ENCODE measurements at places on chromosomes 7 and 10. TPM values are rescaled to one million over a fixed set of nuclear protein-coding genes. Genes with fewer than 3 reads are reported as not detected.

- no peak for DNase-seq
- no peaks in the 10 kb centered on the region for H3K4me1 ChIP-seq
- no peak overlapping the region for H3K27ac ChIP-seq
Observed at GRCh38 chr10:98373260-98374040, 41.5 kb downstream of the PYROXD2 start.

- no peaks in the 10 kb centered on the region for H3K27me3 ChIP-seq
- H3K27ac ChIP-seq, result no peak overlapping the region
- DNase-seq, result no peak
- H3K4me3 ChIP-seq, result no peak overlapping the region
Observed at GRCh38 chr10:119815671-119816070, 57.0 kb downstream of the MCMBP start.

DNA sequence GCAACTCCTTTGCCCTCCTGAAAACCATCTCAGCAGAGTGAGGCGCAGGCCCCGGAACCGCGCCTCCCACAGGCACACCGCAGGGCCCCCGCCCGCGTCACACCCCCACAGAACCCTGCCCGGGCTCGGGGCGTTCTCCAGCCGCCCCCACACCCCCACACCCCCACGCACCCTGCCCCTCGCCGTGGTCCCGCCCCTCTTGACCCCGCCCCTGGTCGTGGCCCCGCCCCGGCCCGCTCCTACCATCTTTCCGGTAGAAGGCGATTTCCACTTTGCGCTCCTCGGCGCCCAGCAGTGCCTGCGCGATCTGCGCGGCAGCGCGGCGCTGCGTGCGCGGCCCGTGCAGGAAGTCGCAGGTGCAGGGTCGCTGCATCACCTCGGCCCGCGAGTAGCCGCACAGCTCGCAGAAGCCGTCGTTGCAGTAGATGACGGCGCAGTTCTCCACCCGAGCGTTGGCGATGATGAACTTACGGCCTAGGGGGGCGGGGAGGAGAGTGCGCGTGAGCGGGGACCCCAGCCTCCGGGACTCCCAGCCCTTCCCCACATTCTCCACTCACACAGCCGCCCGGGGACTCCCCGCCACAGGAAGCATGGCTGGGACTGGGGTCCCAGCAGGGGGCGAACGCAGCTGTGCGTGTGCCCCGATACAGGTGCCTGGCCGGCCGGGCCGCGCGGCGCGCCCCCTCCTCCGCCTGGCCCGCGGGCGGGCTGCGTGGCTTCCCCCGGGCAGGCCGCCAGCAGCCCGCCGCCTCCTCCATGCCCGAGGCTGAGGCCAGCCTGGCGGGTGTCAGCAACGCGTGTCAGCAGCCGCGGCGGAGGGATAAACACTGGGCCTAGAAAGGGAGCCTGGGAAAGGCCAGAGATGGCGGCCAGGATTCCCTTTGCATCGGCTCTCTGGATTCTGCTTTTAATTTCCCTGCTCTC is 3.4 kb downstream of the KCNH2 start:
- H3K36me3 ChIP-seq, result no peaks in the 10 kb centered on the region
- H3K27me3 ChIP-seq, result peaks cover 70% of the 10 kb centered on the region
- H3K4me3 ChIP-seq, result peak overlapping the region; percentile 38
- H3K4me1 ChIP-seq, result peaks cover 69% of the 10 kb centered on the region
- peak overlapping the region; percentile 83 for H3K27ac ChIP-seq

GRCh38 chr10:112000466-112000865 is 183.1 kb downstream of the GPAM start:
- H3K27ac ChIP-seq, result no peak overlapping the region
- no peak for DNase-seq
- H3K4me3 ChIP-seq, result no peak overlapping the region

DNA sequence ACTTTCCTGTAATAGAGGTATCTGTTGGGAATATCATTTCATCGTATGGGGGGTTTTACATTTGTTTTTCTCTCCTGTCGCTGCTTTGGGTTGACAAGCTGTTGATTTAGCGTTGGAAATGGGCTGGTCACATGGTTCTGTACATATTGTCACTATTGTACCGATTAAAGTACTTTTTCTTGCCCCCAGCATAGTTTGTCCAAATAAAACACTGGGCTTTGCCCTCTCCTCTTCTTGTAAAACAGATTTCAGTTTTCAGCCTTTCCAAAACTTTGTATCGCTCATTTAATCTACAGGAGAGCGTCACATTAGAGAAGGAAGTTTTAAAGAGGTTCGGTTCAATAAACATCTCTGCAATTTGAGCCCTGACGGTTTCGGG is 4.0 kb downstream of the BMI1 start:
- DNase-seq, result no peak
- H3K4me3 ChIP-seq, result peak overlapping the region; percentile 65
- no peak overlapping the region for H3K27ac ChIP-seq
- peaks cover 40% of the 10 kb centered on the region for H3K27me3 ChIP-seq
- peaks cover 4% of the 10 kb centered on the region for H3K36me3 ChIP-seq

Gene KAZALD1
- total RNA-seq, result 2.8 TPM

Gene ENKUR
- total RNA-seq, result 0.05 TPM

Gene NKX2-3
- 0.05 TPM for total RNA-seq

Gene BAMBI
- 1.3 TPM for total RNA-seq

Gene A1CF
- total RNA-seq, result 0.05 TPM

Gene TFEC
- total RNA-seq, result 9.1 TPM

Gene R3HCC1L
- 20.4 TPM for total RNA-seq

Measured in thymus (tissue), 14 donors.